ENCODE measurements at places on chromosomes 7 and 10.

GRCh38 chr7:1020849-1021251 is 23.5 kb upstream of the GPR146 start:
- no peak for DNase-seq

- no peak for DNase-seq
These were observed 17.0 kb downstream of the ATE1 start for GRCh38 chr10:121910673-121911420.

GRCh38 chr10:60732807-60733516 is 45.3 kb upstream of the CDK1 start:
- no peak for DNase-seq

- DNase-seq, result no peak
These were observed 2.0 kb upstream of the AASS start for GRCh38 chr7:122145937-122146645.

- no peak for DNase-seq
These were observed 239.1 kb upstream of the MYO3A start for GRCh38 chr10:25694971-25695370.

DNA sequence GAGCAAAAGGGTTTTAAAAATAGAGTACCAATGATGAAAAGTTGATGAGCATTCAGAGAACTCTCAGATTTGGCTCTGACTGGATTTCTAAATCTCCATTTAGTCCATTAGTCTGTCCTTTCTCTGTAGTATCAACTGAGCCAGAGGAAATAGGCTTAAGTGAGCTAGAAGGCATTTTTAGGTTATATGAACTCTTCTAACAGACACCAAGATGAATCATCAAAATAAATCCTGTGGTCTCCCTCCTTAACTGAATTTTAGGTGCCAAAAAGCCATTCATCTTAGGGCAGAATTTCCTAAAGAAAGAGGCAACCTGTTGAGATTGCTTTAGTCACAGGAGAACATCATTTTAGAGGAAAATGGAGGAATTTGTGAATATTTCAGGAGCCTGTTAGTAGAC is 305.1 kb downstream of the AUTS2 start:
- DNase-seq, result no peak

GRCh38 chr7:83339907-83340306 is 177.2 kb upstream of the PCLO start:
- DNase-seq, result no peak

DNA sequence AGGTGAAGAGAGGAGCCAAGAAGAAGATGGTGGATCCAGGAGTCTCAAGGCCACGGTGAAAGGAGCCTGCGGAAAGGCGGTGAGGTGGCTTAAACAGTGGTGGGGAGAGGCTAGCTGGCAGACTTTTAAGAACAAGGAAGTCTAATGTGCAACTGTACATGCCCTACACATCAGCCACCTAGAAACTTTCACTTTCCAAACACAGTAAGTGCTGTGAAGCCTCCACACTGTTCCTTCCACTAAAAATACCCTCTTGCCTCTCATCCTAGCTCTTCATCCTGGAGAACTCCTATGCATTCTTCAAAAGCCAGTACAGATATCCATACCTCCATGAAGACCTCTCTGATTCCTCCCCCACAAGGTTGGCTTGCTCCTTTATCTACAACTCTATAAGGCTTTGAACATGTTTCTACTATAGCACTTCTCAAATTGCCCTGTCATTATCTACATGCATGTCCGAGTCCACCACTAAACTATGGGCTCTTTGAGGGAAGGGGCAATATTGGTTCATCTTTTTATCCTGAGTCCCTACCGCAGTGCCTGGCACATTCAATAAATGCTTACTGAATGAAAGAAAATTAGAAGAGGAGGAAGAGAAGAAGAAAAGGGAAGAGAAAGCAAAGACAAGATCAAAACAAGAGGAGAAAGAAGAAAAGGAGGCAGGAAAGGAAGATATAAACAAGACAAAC is 54.2 kb downstream of the DNAJC12 start:
- DNase-seq, result no peak

GRCh38 chr10:100751211-100751933 is 6.0 kb downstream of the PAX2 start:
- no peak for DNase-seq

- no peak for DNase-seq
These were observed 265.9 kb upstream of the SORCS1 start for GRCh38 chr10:107430446-107430845.

- DNase-seq, result no peak
These were observed 128.0 kb downstream of the ELAPOR2 start for GRCh38 chr7:86931439-86931838.

DNA sequence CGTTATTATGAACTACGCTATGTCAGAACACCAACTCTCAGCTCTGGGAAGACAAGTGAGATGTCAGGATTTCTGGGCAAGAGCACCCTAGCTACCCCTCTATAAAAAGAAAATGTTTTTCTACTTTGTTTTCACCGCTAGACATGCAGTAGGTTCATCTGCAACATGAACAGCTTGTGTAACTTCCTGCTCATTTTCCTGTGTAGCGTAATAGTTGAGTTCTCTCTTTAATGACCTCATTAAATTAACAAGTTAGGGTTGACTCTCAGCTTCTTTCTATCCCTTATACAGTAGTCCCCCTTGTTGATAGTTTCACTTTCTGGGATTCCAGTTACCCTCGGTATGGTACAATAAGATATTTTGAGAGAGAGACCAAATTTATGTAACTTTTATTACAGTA is 329.4 kb upstream of the ZNF32 start:
- no peak for DNase-seq

- no peak for DNase-seq
These were observed 371.6 kb downstream of the RPS24 start for GRCh38 chr10:78405231-78405630.

DNA sequence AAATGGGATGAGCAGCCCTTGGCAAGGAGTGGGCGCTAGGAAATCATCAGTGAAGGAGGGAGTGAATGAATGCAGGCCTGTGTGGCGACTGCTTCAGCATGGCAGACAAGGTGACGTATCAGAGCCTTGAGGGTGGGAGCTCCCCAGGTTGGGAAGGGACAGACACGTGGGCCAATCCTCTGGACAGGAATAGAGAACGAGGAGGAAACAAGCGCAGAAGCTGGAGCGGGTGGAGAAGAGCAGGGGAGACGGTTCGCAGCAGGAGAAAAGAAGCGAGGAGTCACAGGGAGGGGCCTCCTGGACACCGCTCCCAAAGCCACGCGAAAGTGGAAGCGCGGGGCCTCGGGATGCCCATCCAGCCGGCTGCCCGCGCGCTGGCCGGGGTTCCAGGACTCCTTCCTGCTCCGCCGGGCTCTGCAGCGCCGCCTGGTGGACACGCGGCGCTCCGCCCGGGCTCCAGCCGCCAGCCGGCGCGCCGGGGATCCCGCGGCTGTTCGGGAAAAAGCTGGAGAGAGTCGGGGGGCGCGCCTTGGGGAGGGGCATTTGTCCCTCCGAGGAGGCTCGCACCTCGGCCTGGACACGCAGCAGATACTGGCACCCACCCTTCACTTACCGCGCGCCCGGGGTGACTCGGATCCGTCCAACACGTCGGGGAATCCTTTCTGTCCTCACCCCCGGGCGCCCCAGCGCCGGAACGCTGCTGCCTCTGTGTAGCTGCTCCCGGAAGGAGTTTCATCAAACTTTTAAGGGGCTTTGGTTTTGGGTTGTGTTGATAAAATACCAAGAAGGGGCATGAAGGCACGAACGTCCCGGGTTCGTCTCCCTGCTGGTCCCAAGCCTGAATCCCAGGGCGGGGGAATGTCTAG is 6.3 kb downstream of the ZNF503 start:
- DNase-seq, result no peak
